ENCODE measurements at places on chromosomes 12 and 14.

GRCh38 chr14:105337966-105338741 lies 23.6 kb downstream of the PACS2 start:
- no peak overlapping the region for H3K4me3 ChIP-seq
- no peaks in the 10 kb centered on the region for H3K4me1 ChIP-seq
- H3K27ac ChIP-seq, result no peak overlapping the region
- H3K36me3 ChIP-seq, result no peaks in the 10 kb centered on the region
- H3K27me3 ChIP-seq, result no peaks in the 10 kb centered on the region

- peak overlapping the region; percentile 53 for H3K4me3 ChIP-seq
- no peaks in the 10 kb centered on the region for H3K36me3 ChIP-seq
- H3K27me3 ChIP-seq, result no peaks in the 10 kb centered on the region
- H3K4me1 ChIP-seq, result peaks cover 3% of the 10 kb centered on the region
- DNase-seq, result no peak
Measured at GRCh38 chr12:9649532-9649940, 20.0 kb upstream of the CLEC2D start.

- H3K4me3 ChIP-seq, result no peak overlapping the region
- no peaks in the 10 kb centered on the region for H3K27me3 ChIP-seq
- no peaks in the 10 kb centered on the region for H3K4me1 ChIP-seq
- H3K36me3 ChIP-seq, result no peaks in the 10 kb centered on the region
- no peak for DNase-seq
- no peak overlapping the region for H3K27ac ChIP-seq
Measured at GRCh38 chr14:28061006-28061405, 705.6 kb upstream of the FOXG1 start.

- DNase-seq, result no peak
- H3K4me1 ChIP-seq, result no peaks in the 10 kb centered on the region
- H3K27ac ChIP-seq, result no peak overlapping the region
- H3K4me3 ChIP-seq, result no peak overlapping the region
- H3K27me3 ChIP-seq, result no peaks in the 10 kb centered on the region
- no peaks in the 10 kb centered on the region for H3K36me3 ChIP-seq
Measured at GRCh38 chr12:89211456-89211855, 140.8 kb downstream of the DUSP6 start.

DNA sequence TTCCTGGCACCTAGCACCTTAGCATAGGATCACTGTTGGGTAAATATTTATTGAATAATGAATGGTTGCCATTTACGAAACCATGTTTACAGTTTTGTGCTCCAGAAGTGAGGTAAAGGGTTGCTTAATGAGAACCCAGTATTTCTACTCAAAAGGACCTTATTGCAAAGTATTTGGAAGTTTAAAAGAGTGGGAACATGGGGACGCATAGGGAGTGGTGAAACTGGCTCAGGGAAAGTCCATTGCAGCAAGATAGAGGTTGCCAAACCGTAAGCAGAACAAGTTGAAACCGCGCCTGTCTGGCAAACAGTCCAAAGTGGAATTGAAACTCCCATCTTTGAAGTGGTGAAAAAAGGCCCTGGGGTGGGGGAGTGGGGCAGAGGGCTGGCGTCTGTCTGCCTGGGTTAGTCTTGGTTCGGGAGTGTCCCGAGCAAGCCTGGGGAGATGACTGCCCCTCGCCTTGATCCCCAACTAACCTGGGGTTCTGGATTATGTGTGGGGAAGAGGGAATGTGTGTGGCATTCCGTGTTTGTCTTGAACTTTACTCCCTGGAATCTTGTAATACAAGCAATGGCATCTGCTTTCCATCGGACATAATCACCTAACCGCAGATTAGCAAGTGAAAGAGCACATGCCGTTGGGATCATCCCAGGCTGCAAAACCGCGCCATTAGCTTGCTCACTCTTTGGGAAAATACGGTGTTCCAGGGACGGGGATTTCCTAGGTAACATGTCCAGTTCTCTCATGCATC lies 7.2 kb downstream of the ALDH2 start:
- peaks cover 47% of the 10 kb centered on the region for H3K4me1 ChIP-seq
- peak; percentile 84 for DNase-seq
- H3K36me3 ChIP-seq, result peaks cover 5% of the 10 kb centered on the region
- H3K27ac ChIP-seq, result peak overlapping the region; percentile 84

DNA sequence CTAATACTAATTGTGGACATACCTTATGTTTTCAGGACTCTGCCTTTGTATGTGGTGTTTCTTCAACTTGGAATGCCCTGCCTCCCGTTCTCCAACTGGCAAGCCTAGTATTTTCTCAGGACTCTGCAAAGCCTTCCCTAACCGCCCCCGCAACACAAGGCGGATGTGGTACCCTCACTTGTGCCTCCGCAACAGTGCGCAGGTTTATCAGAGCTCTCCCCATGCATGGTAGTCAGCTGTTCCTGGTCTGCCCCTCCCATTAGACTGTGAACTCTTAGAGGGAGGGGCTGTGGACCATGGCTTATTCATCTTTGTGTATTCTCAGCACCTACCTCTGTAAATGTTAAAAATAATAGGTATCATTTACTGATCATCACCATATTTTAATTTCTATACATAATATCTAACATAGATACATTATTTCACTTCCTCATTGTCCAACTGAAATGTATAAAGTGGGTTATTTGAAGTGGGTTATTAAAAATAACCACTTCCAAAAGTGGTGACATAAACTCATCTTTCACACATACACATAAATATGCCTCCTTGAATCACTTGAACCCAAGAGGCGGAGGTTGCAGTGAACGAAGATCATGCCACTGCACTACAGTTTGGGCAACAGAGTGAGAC lies 9.0 kb downstream of the LPAR5 start:
- no peak overlapping the region for H3K27ac ChIP-seq
- no peaks in the 10 kb centered on the region for H3K4me1 ChIP-seq
- no peak for DNase-seq
- no peaks in the 10 kb centered on the region for H3K36me3 ChIP-seq
- H3K4me3 ChIP-seq, result no peak overlapping the region

DNA sequence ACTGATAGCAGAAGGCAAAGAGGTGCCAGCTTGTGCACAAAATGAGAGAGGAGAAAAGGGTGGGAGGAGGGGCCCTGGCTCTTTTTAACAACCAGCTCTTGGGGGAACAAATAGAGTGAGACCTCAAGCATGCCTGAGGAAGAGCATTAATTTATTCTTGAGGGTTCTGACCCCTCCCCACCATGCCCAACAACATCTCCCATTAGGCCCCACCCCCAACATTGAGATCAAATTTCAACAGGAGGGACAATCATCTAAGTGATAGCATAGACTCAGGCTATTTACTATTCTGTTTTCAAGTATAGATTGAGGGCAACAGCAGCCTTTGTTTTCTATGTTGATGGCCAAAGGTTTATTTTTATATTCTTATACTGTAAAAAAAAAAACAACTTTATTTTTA lies 59.7 kb downstream of the FUT8 start:
- H3K4me1 ChIP-seq, result no peaks in the 10 kb centered on the region
- no peak for DNase-seq
- no peak overlapping the region for H3K27ac ChIP-seq

DNA sequence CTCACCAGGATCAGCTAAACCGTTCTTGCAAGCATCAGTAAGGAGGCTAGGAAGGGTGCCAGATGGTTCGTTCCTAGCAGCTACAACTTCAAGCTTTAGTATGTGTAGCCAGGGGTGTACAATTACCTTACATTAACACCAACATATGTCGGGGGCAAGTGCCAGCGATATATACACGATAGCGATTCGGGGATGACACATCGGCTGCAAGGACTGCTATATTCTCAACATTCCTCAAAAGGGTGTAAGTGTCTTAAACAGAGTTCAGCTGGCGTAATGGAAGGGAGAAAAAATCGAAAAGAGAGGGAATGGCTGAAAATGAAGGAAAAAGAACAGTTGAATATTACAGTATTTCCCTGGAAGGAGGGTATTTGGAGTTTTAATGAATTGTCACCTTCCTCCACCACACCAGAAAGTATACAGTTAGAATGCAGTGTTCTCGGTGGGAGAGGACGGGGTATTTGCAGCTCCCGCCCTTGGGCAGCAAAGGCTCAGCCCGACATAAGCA lies 545 bp downstream of the LIMA1 start:
- H3K36me3 ChIP-seq, result no peaks in the 10 kb centered on the region
- peak overlapping the region; percentile 59 for H3K27ac ChIP-seq
- no peaks in the 10 kb centered on the region for H3K4me1 ChIP-seq
- H3K4me3 ChIP-seq, result peak overlapping the region; percentile 87
- no peak for DNase-seq
- H3K27me3 ChIP-seq, result no peaks in the 10 kb centered on the region

DNA sequence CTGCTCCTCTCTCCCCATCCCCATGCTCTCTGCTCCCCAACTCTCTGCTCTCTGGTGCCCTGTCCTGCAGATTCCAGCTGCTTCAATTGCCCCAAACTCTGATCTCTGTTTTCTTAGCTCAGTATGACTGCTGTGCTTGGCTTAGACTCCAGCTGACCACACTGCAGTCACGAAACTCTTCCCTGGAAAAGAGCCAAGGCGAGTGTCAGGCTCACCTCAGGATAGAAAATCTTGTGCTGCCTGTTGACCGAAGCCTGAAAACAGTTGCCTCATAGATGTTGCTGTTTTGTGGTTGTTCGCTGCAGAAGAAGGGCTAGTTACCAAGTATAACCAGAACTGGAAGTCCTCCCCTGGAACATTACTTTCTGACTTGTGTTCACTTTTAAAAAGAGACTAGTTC lies 6.7 kb upstream of the STON2 start:
- no peak overlapping the region for H3K27ac ChIP-seq
- H3K27me3 ChIP-seq, result no peaks in the 10 kb centered on the region
- no peak for DNase-seq
- no peak overlapping the region for H3K4me3 ChIP-seq
- H3K4me1 ChIP-seq, result no peaks in the 10 kb centered on the region

GRCh38 chr12:64707926-64708325 lies 51.3 kb downstream of the GNS start:
- no peaks in the 10 kb centered on the region for H3K4me1 ChIP-seq
- no peak overlapping the region for H3K27ac ChIP-seq
- H3K36me3 ChIP-seq, result peaks cover 5% of the 10 kb centered on the region

DNA sequence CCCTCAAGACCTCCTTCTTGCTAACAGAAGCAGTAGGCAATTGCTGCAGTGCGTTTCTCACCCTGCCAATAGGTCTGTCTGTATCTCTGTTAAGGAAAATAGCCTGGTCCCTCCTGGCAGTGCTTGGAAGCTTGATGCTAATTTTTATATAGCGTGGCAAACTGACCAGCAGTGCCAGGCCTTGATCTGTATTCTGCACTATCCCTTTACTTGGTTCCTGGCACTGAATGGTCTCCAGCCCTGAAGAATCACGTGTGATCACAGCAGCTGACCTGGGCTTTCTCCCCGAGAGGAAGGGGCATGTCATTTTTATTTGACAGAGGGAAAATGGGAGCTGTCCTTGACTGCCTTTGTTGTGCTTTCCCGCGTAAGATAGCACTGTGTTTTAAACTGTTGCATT lies 48.7 kb upstream of the TRAF3 start:
- H3K27ac ChIP-seq, result no peak overlapping the region
- DNase-seq, result no peak
- no peaks in the 10 kb centered on the region for H3K4me1 ChIP-seq
- H3K36me3 ChIP-seq, result peaks cover 21% of the 10 kb centered on the region
- no peak overlapping the region for H3K4me3 ChIP-seq

- no peak overlapping the region for H3K4me3 ChIP-seq
- no peaks in the 10 kb centered on the region for H3K27me3 ChIP-seq
- H3K36me3 ChIP-seq, result no peaks in the 10 kb centered on the region
- H3K27ac ChIP-seq, result no peak overlapping the region
Measured at GRCh38 chr14:77230914-77231313, 40.1 kb downstream of the NGB start.

- no peaks in the 10 kb centered on the region for H3K27me3 ChIP-seq
- H3K36me3 ChIP-seq, result no peaks in the 10 kb centered on the region
- no peak overlapping the region for H3K27ac ChIP-seq
- no peak for DNase-seq
- no peaks in the 10 kb centered on the region for H3K4me1 ChIP-seq
Measured at GRCh38 chr12:103696101-103696500, 109.0 kb downstream of the STAB2 start.

DNA sequence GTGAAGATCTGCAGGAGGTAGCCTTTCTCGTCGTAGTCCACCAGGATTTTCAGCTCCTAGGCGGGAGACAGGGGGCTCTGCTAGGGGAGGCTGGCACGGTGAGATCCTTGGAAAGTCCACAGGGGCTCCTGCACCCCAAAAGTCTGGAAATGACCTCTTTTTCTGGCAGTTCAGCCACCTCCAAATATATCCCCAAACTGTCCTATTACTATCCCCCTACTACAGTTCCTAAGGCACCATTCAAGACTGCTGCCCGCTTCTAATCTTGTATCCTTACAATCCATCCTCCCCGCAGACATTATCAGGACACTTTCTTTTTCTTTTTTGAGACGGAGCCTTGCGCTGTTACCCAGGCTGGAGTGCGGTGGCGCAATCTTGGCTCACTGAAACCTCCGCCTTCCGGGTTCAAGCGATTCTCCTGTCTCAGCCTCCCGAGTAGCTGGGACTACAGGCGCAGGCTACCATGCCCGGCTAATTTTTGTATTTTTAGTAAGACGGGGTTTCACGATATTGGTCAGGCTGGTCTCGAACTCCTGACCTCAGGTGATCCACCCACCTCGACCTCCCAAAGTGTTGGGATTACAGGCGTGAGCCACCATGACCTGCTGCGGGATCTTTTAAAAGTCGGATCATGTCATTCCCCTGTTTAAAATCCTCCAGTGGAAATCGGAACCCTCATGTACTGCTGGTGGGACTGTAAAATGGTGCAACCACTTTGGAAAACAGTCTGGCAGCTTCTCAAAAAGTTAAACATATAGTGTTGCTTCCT lies 18.5 kb downstream of the HPD start:
- H3K27me3 ChIP-seq, result no peaks in the 10 kb centered on the region
- peak overlapping the region; percentile 70 for H3K27ac ChIP-seq
- no peaks in the 10 kb centered on the region for H3K36me3 ChIP-seq
- DNase-seq, result no peak

- no peaks in the 10 kb centered on the region for H3K27me3 ChIP-seq
- DNase-seq, result no peak
- no peak overlapping the region for H3K27ac ChIP-seq
- H3K4me3 ChIP-seq, result no peak overlapping the region
- no peaks in the 10 kb centered on the region for H3K4me1 ChIP-seq
- H3K36me3 ChIP-seq, result no peaks in the 10 kb centered on the region
Measured at GRCh38 chr14:68828698-68829097, 35.8 kb upstream of the ZFP36L1 start.

DNA sequence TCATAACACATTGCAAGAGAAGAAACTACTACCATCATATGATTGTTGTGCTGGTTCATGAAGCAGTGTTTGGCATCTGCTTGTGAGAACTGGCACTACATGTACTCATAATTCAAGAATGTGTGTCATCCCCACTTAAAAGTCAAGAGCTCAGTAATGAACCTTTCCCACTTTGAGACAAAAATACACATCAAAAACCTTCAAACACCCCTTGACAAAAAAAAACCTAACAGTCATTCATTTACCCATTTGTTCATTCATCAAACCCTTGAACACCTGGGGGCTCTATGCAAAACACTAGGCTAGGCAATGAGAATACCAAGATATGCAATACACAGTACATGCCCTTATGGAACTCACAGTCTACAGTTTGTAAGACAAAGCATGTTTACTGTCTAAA lies 40.0 kb downstream of the KIF21A start:
- H3K27ac ChIP-seq, result no peak overlapping the region
- no peak for DNase-seq
- no peaks in the 10 kb centered on the region for H3K27me3 ChIP-seq
- H3K4me3 ChIP-seq, result no peak overlapping the region
- no peaks in the 10 kb centered on the region for H3K36me3 ChIP-seq

All from ascending aorta (tissue), 2 donors.